ENCODE measurements at places on chromosomes 6 and 20.

DNA sequence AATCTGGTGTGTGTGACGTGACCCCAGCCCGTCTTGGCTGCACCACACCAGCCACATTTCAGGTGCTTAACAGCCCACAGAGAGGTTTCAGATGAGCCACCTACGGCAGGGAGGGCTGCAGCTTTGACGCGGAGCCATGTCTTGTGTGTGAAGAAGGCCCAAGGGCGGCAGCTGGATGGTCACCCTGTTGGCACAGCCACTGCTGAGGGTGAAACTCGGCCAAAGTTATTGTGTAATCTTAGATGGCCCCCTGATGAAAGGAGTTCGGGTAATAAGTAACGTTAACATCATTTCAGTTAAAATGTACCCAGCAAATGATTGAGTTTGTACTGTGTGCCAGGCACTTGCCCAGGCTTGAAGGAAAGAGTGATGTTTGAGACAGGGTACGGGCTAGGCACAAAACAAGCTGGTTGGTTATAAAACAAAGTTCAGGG lies 97.2 kb downstream of the SSR1 start:
- no peak for DNase-seq

DNA sequence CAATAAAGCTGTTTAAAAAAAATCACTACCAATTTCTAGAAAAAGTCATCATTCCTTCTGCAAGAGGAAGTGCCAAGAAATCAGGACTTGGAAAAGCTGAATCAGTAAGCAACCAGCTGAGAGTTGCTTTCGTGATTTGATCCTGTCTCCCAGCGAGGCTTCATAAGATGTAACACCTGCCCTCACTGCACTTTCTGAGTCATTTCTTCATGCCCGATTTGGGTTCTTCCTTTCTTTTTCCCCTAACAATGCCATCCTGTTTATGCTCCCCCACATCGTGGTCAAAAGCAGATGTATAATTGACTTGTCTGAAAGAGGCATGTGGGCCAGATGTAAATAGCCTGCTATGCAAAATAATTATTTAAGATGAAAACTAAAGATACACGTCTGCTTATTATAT lies 52.1 kb downstream of the RIPOR2 start:
- DNase-seq = no peak

DNA sequence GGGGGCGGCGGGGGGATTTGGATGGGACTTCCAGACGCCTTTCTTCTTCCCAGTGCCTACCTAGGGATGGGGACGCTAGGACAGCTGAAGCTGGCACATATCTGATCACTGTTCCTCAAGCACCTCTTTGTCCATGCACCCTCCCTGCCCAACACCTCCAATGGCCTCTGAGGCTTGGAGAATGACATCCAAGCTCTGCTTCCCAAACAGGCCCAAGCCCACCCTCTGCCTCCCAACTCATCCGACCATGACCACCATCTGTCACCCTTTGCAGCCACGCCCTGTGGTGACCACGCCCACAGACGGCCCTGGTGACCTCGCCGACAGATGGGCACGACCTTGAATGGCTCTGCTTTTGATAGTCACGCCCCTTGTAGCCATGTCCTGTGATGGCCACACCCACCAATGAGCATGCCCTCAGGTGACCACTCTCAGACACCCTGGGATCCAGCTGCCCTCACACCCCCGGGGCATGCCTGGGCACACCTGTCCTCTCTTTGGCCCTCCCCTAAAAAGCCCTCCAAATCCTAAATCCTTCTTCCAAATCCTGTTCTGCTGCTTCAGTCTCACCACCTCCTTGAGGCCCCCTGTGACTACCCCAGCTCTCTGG lies 51.0 kb downstream of the SSR1 start:
- DNase-seq = peak; percentile 65

DNA sequence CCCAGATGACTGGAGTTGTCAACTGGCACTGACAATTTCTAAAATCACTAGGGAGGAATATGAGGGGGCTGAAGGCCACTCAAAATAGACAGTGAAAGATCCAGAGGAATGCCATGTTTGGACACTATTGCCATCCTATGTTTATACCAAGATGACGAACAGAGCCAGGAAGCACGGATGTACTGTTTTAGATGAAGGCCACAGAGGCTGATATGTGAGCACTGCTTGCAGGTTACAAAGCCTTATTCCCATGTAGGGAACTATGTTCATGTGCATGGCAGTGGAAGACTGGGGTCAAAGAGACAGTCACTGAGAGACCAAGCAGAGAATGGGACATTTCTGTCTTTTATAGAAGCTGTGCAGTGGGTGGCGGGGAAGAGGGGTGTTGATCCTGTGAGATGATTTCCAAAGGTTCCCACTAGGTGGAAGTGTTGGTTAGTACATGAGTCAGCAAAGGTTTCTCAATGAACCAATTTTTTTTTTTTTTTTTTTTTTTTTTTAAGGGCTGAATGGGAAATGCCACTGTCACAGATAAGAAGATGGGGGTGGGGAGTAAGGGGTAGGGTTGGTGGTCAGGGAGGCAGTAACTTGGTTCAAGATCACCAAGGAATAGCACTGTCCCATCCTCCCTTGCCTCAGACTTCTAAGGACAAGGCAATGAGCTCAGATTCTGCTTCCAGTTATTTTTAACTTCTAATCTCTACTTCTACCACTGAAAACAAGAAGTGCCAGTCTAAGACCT lies 46.7 kb upstream of the MOCS1 start:
- peak; percentile 53 for DNase-seq

GRCh38 chr6:47084610-47085009 lies 42.5 kb upstream of the ADGRF1 start:
- no peak for DNase-seq

- no peak for DNase-seq
Observed at GRCh38 chr20:43492101-43492500, 15.4 kb upstream of the L3MBTL1 start.

GRCh38 chr20:23069108-23069507 lies 17.0 kb downstream of the CD93 start:
- no peak for DNase-seq

DNA sequence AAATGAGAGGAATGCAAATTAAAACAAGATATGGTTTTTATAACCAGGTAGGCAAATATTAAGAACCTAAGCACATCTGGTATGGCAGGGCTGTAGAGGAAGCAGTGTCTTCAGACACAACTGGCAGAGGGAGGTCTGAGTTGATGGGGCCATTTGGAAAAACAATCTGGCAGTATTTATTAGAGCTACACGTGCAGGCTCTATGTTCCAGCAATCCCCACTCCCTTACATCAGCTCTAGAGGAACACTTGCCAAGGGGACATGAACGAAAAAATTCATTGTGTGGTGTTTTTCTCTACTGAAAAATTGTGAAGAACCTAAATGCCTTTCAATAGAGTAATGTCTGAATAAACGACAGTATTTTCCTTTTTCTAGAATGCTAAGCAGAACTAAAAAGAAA lies 111.6 kb upstream of the EDN1 start:
- DNase-seq = no peak

- DNase-seq = peak; percentile 63
Observed at GRCh38 chr6:42467651-42468050, 15.9 kb upstream of the TRERF1 start.

DNA sequence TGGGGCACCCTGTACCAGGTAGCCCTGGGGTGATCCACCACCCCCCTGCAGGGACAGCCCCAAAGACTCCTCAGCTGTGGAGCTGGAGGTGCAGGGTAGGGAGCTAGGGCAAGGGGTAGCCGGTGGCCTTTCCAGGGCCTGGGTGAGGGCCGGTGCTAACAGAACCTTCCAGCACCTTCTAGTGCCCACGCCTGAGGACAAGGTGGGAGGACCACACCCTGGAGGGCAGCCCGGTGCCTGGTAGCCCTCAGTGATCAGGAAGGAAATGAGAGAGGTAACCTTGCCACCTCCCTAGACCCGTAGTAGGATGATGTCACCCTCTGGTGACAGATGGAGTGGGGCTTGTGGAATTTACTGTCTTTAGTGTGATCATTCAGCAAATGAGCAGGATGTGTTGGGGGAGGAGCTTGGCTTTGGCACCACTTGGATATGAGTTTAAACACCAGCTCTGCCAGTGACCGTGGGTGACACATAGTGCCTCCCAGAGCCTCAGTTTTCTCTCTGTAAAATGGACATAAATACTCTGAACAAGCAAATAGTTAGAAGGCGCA lies 187.7 kb downstream of the NFATC2 start:
- no peak for DNase-seq

DNA sequence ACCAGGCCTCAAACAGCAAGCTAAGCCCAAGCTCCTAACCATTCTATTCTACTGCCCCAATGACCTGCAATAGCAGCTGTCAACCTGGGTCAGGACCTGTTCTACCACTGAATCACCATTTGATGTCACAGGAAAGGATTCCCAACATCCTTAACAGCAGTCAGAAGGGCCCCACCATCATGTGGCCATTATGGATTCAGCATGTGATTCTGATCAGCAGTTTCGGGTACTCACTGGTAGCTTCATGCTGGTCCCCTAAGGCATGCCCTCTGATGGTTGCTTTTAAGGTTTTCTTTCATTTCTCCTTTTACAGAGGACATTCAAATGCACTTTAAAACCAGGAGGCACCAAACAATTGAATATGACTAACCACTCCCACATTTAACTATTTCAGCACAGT lies 37.3 kb upstream of the MAP7 start:
- DNase-seq = no peak

DNA sequence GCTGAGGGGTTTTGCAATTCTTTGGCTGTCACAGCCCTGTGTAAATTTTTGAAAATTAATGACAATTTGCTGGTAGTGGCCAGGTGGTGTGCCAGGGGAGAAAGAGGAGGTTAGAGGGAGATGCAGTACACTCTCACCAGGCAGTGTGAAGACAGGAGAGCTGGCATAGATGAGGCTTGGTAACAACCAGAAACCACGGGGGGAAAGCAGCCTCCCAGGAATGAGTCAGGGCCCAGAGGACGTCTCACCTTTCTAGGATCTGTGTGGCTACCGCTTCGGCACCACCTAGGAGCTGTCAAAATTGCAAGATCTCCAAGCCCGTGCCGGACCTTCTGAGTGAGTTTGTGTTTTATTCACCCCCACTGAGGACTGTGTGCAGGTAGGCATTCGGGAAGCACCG lies 171.4 kb downstream of the PACRG start:
- no peak for DNase-seq

GRCh38 chr20:25041813-25042530 lies 16.0 kb downstream of the ACSS1 start:
- DNase-seq = no peak

DNA sequence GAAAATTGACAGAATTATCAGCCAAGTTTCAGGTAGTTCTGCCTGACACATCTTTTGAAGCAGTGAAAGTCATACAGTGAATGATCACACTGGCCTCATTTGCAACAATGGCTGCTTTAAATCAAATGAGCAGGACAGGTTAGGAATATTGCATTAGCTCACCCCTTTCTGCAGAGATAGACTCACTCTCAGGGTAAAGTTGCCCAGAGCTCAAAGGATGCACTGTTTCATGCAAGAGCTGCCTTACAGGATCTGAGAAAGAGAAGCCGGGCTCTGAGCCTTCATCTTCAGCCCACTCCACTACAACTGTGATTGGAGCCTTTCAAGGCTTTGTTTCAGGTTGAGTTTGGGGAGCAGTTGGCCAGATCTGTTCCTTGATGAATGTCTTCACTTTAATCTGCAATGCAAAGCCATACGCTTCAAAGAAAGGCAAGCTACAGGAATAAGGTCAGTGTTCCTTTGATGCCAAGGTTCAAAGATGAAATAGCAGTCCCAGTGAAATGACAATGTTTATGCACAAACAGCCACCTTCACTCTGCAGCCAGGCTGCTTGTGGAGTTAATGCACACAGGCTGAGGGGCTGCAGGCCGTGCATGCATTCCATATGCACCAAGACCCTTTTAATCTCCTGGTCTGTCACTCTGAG lies 90.9 kb upstream of the ISM1 start:
- DNase-seq = no peak

GRCh38 chr6:65231616-65232015 lies 475.4 kb downstream of the EYS start:
- DNase-seq = no peak

GRCh38 chr20:22575087-22575721 lies 9.2 kb downstream of the FOXA2 start:
- DNase-seq = no peak

GRCh38 chr6:2127484-2127911 lies 117.9 kb downstream of the GMDS start:
- peak; percentile 72 for DNase-seq

DNA sequence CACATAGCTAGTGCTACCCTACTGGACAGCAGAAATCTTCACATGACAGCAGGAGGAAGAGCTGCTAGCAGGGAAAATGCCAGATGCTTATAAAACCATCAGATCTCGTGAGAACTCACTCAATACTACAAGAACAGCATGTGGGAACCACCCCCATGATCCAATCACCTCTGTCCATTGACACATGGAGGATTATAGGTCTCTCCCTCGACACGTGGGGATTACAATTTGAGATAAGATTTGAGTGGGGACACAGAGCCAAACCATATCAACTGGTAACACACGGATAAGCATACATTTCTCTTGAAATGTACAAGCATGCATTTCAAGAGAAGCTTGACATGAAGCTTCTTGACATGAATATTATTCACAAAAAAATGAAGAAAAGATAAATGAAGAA lies 64.1 kb downstream of the MMS22L start:
- DNase-seq = peak; percentile 27

DNA sequence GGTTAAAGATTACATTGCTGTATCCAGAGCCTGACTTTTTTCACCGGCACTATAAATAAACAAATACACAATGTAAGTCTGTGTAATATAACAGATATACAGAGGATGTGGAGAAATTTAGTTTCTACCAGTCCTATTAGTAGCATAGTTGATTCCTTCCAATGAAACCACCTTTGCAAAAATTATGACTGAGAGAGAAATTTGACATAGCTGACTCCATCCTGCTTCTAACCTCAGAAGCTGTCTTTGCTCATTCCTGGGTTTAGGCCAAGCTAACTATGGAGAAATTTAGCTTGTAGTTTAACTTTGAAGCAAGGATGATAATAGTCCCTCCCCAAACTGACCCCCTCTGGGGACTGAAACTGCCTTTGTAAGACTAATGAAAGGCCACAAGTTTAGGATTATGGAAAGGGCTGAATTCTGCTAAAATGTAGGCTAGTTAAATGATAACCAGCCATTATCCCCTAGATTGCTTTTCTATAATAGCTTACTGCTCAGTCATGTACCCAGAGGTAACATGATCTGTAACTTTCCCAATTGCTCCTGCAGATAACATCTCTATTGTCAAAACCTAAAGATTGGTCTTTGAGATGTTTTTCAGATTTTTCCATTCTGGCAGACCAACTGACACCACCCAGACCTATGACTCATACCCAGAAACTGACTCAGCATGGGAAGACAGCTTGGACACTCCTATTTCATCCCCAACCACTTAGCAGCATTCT lies 172.8 kb upstream of the ARG1 start:
- peak; percentile 4 for DNase-seq

- peak; percentile 41 for DNase-seq
Observed at GRCh38 chr6:152068622-152069261, 261.3 kb downstream of the ESR1 start.

- no peak for DNase-seq
Observed at GRCh38 chr20:9839626-9840025, 750 bp upstream of the PAK5 start.
